ENCODE measurements at places on chromosomes 2 and 18.

- H3K36me3 ChIP-seq = peaks cover 8% of the 10 kb centered on the region
- peak; percentile 20 for DNase-seq
- H3K27me3 ChIP-seq = no peaks in the 10 kb centered on the region
- no peak overlapping the region for H3K27ac ChIP-seq
These were observed 35.8 kb upstream of the ASPRV1 start for GRCh38 chr2:69997015-69997830.

DNA sequence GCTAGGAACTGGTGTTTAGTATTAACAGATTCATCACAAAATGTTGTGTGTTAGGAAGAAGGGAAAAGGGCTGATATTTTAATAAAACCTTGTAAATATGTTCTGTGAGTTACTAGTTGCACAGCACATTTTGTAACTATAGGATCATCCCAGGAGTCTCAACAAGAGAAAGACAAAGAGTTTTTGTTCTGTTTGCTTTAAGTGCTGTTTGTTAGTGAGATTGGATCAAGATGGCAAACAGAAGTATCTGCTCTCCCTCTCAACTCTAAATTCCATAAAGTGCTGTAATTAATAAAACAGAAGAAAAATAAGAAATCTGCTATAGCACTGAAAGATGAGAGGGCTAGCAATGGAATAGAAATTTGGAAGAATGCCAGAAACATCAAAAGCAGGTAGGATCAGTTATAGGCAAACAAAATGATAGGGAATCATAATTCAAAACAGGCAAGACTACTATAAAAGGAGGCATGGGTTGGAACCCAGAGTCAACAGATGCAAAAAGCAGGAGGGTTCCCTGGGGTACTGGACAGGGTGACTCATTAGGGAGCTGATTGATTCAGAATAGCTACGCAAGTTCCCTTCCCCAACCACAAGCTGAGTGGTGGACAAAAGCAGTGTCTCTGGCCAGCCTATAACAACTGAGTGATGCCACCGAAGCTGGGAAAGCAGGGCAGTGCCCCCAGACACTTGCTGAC lies 75.8 kb downstream of the DYNC1I2 start:
- H3K27me3 ChIP-seq = no peaks in the 10 kb centered on the region
- no peak for DNase-seq
- H3K36me3 ChIP-seq = peaks cover 42% of the 10 kb centered on the region

- no peaks in the 10 kb centered on the region for H3K36me3 ChIP-seq
- H3K27me3 ChIP-seq = peaks cover 26% of the 10 kb centered on the region
These were observed 309.6 kb upstream of the SKOR2 start for GRCh38 chr18:47560723-47561715.

DNA sequence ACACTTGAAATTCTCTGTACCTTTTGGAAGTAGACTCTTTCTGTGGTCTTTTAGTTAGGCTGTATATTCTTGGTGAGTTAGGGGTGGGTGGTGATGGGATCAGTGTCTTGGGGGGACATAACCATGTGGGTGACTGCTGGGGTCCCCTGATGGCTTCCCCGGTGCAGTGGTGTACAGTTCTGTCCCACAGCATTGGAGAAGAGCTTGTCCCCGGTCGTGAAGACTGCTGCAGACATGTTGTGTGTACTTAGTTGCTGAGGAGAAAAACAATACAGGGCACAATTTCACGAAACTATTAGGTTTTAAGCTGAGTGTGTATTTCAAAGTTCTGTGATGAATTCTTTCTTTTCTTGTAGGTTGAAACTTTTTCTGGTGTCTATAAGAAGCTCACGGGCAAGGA lies 5.4 kb downstream of the RPS7 start:
- H3K36me3 ChIP-seq = peaks cover 87% of the 10 kb centered on the region
- H3K27me3 ChIP-seq = no peaks in the 10 kb centered on the region
- H3K4me3 ChIP-seq = peak overlapping the region; percentile 96
- H3K27ac ChIP-seq = peak overlapping the region; percentile 32
- H3K4me1 ChIP-seq = peaks cover 55% of the 10 kb centered on the region

DNA sequence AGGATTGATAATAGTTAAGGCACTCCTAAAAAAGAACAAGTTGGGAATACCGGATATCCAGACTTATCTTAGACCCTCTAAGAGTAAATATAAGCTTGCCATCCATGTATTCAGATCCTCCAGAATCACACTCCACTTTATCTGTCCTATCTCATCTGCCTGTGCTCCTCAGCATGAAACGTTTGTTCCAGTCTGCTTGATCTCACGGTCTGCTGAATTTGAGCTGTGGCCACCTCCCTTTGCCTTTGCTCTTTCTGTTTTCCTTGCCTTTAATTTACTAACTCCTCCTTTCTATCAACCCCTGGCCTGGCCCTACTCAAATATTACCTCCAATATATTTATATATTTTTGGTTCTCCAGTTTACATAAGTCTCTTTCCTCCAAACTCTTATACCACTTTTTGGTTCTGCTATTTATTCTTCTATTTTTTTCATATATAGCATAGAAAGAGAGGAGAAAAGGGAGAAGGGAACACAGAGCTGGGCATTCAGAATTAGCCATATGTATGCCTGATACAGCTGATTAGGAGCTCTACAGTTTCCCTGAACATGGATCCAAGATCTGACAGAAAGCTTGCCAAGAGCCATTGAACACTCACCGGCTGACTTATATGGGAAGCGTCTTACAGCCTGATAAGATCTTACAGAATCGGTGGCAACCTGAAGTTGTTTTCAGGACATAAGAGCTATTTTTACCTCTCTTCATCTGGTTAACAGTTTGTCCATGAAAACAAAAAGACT lies 21.8 kb upstream of the DNAJC27 start:
- H3K27me3 ChIP-seq = peaks cover 14% of the 10 kb centered on the region
- H3K4me1 ChIP-seq = no peaks in the 10 kb centered on the region
- no peaks in the 10 kb centered on the region for H3K36me3 ChIP-seq
- DNase-seq = no peak

DNA sequence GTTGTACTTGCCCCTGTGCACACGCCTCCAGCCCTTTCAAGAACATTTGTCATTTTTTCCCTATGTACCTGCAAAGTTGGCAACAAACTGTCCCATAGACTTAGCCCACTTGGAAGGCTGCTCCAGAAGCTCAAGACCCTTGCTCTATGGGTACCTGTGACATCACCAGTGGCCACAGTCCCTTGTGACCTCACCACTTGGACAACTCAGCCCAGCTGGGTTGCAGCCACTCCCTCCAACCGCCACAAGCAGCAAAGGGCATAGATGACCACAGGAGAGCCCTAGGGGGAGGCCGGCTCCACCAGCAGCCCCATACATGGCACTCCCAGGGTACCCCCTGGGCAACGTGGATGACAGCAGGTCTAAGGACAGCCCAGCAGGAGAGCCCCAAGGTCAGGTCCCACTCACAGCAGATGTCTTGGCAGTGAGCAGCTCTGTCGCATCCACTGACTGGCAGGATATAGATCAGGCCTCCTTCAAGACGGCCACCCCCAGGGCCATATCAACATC lies at the start of gene TEX44:
TSS of gene TEX44 (plus strand) at position 229 of the 510 bp plus-strand sequence. CDS start at position 317, 88 bp downstream.
- no peaks in the 10 kb centered on the region for H3K36me3 ChIP-seq
- DNase-seq = no peak
- H3K27ac ChIP-seq = no peak within 1 kb of the TSS
- H3K4me1 ChIP-seq = no peaks in the 10 kb centered on the region

- H3K27ac ChIP-seq = no peak overlapping the region
- no peaks in the 10 kb centered on the region for H3K4me1 ChIP-seq
- no peaks in the 10 kb centered on the region for H3K36me3 ChIP-seq
- no peak overlapping the region for H3K4me3 ChIP-seq
These were observed 582.6 kb downstream of the NRXN1 start for GRCh38 chr2:50449306-50449705.

- H3K27ac ChIP-seq = no peak overlapping the region
- H3K4me3 ChIP-seq = no peak overlapping the region
- no peak for DNase-seq
- no peaks in the 10 kb centered on the region for H3K27me3 ChIP-seq
These were observed 195.0 kb upstream of the MMADHC start for GRCh38 chr2:149782572-149782971.

GRCh38 chr2:37642907-37643729 lies 28.3 kb downstream of the CDC42EP3 start:
- no peak overlapping the region for H3K4me3 ChIP-seq
- peak overlapping the region; percentile 47 for H3K27ac ChIP-seq
- no peak for DNase-seq
- no peaks in the 10 kb centered on the region for H3K27me3 ChIP-seq
- H3K4me1 ChIP-seq = peaks cover 72% of the 10 kb centered on the region

DNA sequence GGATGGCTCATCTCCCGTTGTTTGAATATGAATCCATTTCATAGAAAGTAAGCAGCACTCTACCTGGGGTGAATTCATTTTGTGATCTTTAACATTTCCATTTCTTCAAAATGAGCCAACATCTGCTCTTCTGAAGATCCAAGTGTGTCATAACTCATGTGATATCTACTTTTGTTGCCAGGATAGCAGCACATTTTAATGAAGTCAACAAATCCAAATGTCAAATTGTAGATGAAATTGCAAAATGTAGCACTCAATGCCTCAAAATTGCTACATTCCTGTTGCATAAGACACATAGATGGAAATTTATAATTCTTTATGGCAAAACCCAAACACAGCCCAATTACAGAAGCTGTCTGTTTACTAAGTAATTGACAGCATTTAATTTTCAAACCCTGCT lies 360.7 kb downstream of the TMX3 start:
- H3K4me1 ChIP-seq = no peaks in the 10 kb centered on the region
- H3K27ac ChIP-seq = no peak overlapping the region
- DNase-seq = no peak
- H3K27me3 ChIP-seq = no peaks in the 10 kb centered on the region

DNA sequence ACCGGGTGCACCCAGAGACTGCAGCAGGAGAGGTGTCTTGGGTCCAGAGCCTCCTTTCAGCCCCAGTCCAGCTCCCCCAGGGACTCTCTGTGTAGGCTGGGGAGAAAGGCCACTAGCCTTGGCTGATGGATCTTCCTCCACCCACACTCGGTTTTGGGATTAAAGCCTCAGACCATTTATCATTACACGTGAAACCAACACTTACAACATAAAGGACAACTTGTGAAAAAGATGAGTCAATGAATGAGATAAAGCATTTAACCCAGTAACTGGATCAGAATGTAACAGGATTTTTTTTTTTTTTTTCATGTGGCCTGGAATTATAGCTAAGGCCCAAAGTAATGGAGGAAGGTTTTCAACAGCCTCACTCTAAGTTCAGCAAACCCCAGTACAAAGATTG lies 32.1 kb downstream of the NAT8 start:
- H3K36me3 ChIP-seq = peaks cover 7% of the 10 kb centered on the region
- H3K27ac ChIP-seq = no peak overlapping the region
- no peak for DNase-seq

- no peak overlapping the region for H3K4me3 ChIP-seq
- DNase-seq = no peak
- H3K4me1 ChIP-seq = no peaks in the 10 kb centered on the region
These were observed 103.3 kb downstream of the RNF144A start for GRCh38 chr2:7020468-7020867.

GRCh38 chr2:200747668-200748618 lies 63.8 kb upstream of the BZW1 start:
- no peaks in the 10 kb centered on the region for H3K36me3 ChIP-seq
- H3K27ac ChIP-seq = no peak overlapping the region
- DNase-seq = no peak

DNA sequence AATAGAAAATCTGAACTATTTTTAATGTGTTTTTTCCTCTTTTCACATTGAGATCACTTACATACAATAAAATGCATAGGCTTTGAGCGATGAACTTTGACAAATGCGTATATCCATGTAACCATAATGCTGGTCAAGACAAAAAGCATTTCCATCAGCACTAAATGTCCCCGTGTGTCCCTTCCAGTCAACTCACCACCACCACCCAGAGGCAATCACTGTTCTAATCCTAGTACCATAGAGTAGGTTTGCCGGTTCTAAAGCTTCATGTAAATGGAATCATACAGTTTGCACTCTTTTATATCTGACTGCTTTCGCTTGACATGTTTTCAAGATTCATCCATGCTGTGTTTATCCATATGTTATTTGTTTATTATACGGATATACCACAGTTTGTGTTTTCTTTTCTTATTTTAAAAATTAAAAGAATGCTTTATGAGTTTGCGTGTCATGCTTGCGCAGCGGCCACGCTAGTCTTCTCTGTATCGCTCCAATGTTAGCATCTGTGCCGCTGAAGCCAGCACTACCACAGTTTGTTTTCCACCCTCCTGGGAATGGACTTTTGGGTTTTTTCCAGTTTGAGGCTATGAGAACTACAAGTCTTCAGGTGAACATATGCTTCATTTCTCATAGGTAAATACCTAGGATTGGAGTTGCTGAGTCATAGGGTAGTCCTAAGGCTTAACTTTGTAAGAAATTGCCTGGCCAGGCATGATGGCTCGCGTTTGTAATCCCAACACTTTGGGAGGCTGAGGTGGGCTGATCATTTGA lies 197.5 kb upstream of the CHAC2 start:
- no peak overlapping the region for H3K4me3 ChIP-seq
- H3K4me1 ChIP-seq = no peaks in the 10 kb centered on the region

GRCh38 chr2:191676790-191677645 lies 918 bp upstream of the NABP1 start:
- H3K27ac ChIP-seq = peak overlapping the region; percentile 99
- peak overlapping the region; percentile 94 for H3K4me3 ChIP-seq
- peaks cover 59% of the 10 kb centered on the region for H3K4me1 ChIP-seq
- H3K36me3 ChIP-seq = peaks cover 29% of the 10 kb centered on the region
- DNase-seq = peak; percentile 57

GRCh38 chr2:168030862-168031624 lies 216.4 kb downstream of the STK39 start:
- H3K36me3 ChIP-seq = peaks cover 8% of the 10 kb centered on the region
- DNase-seq = peak; percentile 10
- H3K27me3 ChIP-seq = no peaks in the 10 kb centered on the region

DNA sequence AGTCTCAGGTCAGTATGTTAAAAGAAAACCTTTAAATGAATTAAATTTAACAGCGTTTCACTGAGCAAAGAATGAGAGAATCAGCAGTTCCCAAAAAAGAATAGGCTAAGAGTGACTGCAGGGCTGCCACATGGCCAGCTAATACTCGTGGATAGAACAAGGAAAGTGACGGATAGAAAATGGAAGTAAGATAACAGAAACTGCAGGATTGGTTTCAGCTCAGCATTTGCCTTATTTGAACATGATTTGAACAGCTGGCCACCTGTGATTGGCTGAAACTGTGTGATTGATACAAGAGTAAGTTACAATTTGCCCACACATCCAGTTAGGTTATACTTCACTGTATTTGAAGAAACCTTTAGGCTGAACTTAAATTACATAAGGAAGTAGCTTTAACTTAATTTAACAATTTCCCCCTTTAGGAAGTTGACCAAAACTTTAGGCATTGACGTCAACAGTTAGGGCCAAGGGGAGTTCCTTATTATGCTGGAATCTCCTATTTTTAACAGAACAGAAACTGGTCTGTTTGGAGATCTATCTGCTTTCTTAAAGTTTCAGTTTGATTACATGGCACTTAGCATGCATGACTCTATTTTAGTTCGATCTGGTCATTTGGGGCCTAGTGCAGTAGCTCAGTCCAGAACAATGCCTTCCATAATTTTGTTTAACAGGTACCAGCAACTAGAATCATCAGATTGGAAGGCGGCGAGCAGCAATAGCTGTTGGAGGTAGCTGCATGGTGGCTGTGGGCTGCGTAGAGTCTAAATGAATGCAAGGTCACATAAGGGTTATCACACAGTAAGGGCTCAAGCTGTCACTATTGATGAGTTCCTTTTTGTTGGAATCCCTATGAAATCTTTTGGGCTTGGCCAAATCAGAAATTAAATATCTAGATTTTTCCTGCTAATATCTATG lies 143.4 kb downstream of the TRIM43 start:
- H3K36me3 ChIP-seq = no peaks in the 10 kb centered on the region
- peaks cover 11% of the 10 kb centered on the region for H3K27me3 ChIP-seq
- no peaks in the 10 kb centered on the region for H3K4me1 ChIP-seq
- no peak overlapping the region for H3K4me3 ChIP-seq

- peak overlapping the region; percentile 39 for H3K4me3 ChIP-seq
- no peak for DNase-seq
- peaks cover 23% of the 10 kb centered on the region for H3K4me1 ChIP-seq
- H3K27me3 ChIP-seq = peaks cover 2% of the 10 kb centered on the region
- no peaks in the 10 kb centered on the region for H3K36me3 ChIP-seq
- H3K27ac ChIP-seq = no peak overlapping the region
These were observed 16.6 kb downstream of the EPHA4 start for GRCh38 chr2:221555494-221555846.
